Activated effector memory CD4-positive, alpha-beta T cell treated with Interleukin-2 at 50 U/mL for 16 hours (primary cell): ENCODE measurements at places on chromosomes 1 and 21.

DNA sequence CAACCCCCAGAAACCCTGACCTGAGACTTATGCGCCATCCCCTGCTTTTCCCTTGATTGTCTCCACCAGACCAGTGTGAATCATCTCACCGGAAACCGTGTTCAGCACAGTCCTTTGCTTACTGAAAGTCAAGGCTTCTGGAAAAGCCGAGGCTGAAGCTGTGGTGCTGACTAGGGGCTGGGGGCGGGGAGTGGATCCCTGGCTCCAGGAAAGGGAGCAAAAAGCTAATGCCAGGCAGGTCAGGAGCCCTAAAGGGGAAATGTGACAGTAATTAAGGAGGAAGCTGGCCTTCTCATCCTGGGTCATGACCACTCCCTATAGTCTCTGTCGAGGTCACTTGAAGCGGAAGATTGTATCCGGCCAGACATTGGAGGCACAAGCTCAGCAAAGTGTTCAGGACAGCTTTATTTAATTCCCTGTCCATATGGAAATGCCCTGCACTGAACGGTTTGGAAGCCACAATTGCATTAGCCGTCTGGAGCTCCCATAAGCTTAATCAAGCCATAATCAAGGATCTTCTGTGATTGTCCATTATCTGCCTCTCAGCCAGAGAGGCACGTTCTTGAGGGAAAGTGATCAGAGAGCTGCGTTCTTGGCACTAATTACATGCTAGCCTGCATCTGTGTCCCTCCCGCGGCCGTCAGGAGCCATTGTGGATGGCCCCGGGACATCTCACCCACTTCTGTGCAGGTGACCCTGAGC, 403.6 kb downstream of the RRAGC start:
- DNase-seq, result no peak

DNA sequence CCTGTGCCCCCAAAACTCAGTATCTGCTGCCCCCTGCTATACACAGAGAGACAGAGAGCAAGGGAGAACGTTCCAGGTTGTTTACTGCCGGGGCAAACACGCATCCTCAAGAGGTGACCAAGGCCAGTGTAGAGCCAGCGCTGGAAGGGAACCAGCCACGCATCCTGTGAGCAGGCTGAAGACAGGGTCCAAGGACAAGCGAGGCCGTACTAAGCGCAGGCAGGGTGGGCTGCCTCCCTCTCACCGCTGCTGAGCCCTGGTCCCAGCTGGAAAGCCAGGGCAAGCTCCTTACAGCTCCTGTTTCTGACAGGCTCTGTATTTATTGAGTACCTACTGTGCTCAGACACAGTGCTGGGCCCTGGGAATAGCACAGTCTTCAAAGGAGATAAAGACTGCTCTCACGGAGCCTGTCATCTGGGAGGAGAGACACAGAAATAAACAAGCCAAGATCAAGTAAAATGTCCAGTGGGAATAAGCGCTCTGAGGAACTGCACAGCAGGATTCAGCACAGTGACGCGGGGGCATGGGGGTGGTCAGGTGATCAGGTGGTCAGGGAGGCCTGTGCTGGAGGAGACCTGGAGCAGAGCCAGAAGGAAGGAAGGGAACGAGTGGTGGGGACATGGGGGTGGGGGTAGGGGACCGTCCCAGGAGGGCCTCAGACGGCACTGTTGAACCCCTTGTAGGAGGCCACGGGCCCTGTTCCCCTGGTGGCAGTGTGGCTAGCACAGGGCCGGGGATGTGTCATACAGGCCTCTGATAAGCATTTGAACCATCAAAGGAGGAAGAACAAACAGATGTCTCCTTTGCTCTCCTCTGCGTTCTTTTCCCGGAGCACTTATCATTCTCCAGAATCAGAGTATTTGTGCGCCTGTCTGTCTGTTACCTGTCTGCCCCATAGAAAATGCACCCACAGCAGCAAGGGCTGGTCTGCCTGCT, 37.8 kb upstream of the EFHD2 start:
- no peak for DNase-seq

GRCh38 chr21:42223826-42224575, 5.1 kb downstream of the ABCG1 start:
- no peak for DNase-seq

DNA sequence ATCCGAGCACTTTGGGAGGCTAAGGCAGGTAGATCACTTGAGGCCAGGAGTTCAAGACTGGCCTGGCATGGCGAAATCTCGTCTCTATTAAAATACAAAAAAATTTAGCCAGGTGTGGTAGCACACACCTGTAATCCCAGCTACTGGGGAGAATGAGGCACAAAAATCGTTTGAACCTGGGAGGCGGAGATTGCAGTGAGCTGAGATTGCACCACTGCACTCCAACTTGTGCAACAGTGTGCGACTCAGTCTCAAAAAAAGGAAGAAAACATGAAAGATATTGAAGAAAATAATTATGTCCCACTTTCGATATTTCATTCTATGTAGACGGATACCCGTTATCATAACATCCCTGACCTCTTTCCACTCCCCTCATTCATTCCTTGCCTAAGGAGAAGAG, 19.2 kb downstream of the TUT4 start:
- DNase-seq, result no peak

- no peak for DNase-seq
These were observed 83.0 kb upstream of the GADD45A start for GRCh38 chr1:67601955-67602354.

GRCh38 chr1:167301355-167301754, 80.7 kb downstream of the POU2F1 start:
- DNase-seq, result no peak

DNA sequence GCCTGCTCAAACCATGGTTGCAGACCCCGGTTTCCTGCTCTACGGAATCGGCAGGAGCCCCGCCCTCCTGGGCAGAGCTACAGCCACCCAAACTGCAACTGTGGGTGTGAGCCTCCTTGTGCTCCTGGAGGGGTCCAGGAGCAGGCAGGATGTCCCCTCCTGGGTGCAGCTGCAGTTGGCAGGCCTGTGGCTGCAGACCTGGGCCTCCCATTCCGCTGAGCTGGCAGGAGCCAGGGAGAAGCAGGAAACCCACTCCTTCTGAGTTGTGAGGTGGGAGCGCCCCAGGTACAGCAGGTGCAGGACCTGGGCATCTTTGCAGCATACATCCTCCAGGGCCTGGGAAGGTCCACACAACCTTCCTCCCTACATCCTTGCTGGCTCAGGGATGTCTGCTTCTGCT, 578.7 kb upstream of the USP24 start:
- no peak for DNase-seq

GRCh38 chr1:57277681-57278080, 146.2 kb downstream of the DAB1 start:
- no peak for DNase-seq

GRCh38 chr1:210496063-210496462, 167.4 kb downstream of the HHAT start:
- DNase-seq, result no peak

- no peak for DNase-seq
These were observed 67.3 kb downstream of the LAMC1 start for GRCh38 chr1:183090391-183091006.

DNA sequence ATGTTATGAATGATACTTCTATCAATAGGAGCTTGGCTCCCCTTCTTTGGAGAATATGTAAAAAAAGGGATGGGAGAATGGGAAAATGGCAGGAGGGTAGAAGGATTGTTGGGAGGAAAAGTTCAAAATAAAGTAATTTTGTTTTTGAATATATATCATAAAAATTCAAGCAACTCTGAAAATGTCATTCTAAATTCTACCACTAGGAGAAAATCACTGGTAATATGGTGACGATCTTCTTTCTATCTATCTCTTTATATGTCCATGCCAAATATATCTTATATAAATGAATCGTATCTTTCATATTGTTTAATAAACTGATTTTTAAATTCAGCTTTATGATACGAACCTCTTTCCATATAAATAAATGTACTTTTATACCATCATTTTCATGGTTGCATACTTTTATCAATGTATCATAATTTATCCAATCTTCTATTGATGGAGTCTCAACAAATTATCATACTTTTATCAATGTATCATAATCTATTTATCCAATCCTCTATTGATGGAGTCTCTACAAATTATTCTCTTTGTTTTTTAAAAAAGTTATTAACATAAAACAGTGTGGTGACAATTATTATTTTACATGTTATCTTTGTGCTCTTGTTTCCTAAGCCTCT, 73.7 kb upstream of the MARK1 start:
- no peak for DNase-seq

GRCh38 chr21:16072221-16072620, 342.4 kb downstream of the USP25 start:
- DNase-seq, result no peak

GRCh38 chr1:180169640-180170195, 15.0 kb downstream of the QSOX1 start:
- DNase-seq, result no peak

DNA sequence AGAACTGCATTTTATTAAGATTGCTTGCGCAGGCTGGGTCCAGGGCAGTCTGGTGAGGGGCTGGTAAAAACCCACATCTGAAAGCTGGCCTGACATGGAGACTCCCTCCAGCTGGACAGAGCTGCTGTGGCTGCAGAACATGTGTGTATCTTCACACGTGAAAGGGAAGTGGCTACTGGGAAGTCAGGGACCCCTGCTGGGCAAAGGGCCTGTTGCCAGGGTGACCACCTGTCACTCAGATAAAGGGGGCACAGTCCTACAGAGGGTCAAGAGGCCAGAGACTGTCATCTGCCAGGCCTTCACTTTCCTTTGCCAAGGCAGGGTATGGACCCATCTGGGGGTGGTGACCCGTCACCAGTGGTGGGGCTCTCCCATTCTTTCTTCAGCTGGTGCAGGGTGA, 17.5 kb downstream of the NKAIN1 start:
- DNase-seq, result no peak

GRCh38 chr1:212638492-212639151, 30.1 kb downstream of the ATF3 start:
- no peak for DNase-seq

GRCh38 chr1:171173069-171173468, 12.0 kb upstream of the FMO2 start:
- DNase-seq, result no peak

DNA sequence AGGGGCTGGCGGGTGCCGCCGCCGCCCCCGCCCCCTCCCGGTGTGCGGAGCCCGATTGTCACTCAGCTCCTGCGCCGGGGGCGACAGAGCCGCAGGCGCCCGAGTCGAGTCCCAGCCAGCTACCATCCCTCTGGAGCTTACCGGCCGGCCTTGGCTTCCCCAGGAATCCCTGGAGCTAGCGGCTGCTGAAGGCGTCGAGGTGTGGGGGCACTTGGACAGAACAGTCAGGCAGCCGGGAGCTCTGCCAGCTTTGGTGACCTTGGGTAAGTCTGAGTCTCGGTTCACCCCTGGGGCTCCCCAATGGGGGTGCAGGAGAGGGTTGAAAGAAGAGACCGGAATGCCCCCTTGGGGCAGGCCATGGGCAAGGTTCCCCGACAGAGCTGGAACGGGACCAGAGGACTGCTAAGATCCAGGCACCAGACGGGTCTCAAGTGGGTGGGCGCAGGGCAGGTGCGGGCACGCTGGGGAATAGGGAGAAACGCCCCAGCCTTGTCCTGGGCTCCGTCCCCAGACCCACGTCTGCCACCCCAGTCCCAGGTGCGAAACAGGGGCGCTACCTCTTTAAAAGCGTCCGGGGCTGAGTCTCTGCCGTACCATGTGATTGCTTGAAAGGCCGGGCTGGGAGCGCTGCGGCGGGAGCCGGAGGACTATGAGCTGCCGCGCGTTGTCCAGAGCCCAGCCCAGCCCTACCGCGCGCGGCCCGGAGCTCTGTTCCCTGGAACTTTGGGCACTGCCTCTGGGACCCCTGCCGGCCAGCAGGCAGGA, at the start of gene ADORA1:
Gene ADORA1 (plus strand): TSS at position 61 of the 765 bp plus-strand sequence. CDS start 1,116 bp downstream, outside the sequence.
- no peak for DNase-seq

DNA sequence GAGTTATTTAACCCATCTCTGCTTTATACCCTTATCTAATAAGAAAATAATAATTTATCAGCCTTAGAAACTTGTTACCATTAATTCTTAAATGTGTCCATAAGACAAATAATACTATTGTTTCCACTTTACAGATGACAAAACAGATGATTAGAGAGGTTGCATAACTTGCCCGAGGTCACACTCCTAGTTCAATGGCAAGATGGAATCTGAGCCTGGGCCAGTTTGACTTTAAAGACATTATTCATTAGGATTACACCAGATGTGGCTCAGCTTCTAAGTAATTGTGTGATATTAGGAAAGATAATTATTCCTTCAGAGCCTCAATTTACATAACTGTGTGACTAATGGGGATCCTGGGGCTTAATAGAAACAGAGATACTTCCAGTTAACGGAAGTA, 42.3 kb upstream of the KCNK2 start:
- DNase-seq, result no peak

DNA sequence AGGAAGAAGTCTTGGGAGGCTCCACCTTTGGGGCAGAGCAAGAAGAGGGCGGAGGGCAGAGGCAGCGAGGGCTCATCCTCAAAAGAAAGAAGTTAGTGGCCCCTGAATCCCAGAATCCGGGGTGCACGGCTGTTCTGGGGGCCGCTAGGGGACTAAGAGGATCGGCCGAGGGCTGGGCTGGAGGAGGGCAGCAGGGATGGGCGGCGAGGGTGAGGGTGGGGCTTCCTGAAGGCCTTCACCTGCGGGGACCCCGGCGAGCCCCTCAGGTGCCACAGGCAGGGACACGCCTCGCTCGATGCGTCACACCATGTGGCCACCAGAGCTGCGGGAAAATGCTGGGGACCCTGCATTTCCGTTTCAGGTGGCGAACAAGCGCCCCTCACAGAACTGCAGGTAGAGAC, 23.9 kb downstream of the COL6A1 start:
- DNase-seq, result no peak

DNA sequence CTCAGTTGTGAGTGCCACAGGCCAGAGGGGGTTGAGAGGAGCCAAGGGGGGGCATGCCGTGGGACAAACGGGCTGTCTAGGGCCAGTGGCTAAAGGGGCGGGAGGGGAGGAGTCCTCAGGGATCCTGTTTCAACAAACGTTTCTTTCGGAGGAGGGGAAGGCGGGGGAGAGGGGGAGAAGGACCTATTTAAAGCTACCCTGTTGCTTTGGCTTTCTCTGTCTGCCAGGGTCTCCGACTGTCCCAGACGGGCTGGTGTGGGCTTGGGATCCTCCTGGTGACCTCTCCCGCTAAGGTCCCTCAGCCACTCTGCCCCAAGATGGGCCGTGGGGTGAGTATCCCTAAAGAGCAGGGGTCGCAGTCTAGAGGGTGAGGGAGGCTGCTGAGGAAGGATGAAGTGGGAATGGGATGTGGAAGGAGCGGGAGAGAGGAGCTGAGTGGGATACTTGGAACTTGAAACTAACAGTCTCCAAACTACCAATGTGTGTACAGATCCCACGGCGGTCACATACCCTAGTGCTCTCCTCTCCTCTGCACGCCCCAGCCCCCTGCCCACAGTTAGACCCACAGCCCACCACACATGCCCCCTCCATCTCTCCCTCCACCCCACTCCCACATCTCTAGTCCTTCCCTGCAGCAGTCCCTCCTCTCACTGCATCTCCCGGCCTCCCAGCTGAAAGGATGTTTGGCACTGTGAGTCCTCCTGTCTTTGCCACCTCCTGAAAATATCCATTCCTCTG, at the start of gene ATP1A2:
Gene ATP1A2 (plus strand): TSS at position 215 of the 738 bp plus-strand sequence. CDS start 103 bp downstream, at position 318.
- DNase-seq, result no peak

- DNase-seq, result no peak
These were observed 72.4 kb downstream of the ELAVL4 start for GRCh38 chr1:50181027-50181663.

DNA sequence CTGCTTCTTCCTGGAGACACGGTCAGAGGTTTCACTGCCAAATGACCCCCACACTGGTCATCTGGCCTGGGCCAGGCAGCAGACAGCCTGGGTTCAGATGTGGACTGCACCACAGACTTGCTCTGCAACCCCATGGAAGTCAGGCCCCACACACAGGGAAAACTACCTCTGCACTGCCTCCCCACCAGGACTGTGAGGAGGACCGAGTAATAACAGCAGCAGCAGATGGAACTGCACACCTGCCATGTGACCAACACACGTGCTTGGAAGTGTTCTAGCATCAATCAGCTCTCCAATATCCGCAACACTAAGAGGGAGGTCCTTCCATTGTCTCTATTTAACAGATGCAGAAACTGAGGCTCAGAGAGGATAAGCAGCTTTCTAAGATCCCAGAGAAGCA, 51.4 kb downstream of the SLC9A1 start:
- DNase-seq, result no peak
